Stimulated activated CD8-positive, alpha-beta memory T cell treated with anti-CD3 and anti-CD28 coated beads, Interleukin-7, amount 100 ng/mL, for 1 hour (primary cell): ENCODE measurements at places on chromosomes 5 and 9.

GRCh38 chr9:76725885-76726284, 38.4 kb upstream of the PCA3 start:
- no peak for DNase-seq

- no peak for DNase-seq
Measured at GRCh38 chr9:25960178-25960577, 281.9 kb upstream of the TUSC1 start.

DNA sequence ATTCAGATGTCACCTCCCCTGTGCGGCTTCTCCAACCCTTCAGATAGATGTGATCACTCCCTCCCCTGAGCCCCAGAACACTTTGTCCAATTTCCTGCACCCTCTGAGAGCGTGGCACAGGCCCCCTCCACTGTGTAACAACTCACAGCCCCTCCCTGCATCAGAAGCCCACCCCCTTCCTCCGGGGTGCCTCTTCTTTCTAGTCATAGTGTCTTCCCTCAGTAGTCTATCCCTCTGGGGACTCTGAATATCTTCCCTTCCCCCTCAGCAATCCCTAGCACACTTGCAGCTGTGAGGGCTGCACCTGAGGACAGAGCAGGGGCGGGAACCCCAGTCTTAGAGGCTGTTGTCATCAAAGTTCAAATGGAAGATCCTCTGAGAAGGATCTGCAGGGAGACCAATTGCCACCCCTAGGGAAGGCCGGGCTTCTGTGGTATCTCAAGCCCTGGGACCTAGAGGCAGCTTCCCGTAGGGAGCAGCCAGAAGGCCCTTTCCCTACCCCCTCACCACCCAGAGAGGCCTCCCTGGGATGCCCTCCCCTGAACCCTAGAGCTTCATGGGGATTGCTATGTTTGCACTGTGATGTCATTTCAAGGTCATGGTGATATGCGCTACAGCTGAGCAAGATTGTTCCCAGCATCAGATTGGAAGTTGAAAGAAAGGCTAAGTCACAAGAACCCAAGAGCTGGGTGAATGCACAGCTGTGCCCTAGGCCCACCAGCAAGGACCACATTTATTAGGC, 70.7 kb downstream of the THBS4 start:
- DNase-seq: no peak

DNA sequence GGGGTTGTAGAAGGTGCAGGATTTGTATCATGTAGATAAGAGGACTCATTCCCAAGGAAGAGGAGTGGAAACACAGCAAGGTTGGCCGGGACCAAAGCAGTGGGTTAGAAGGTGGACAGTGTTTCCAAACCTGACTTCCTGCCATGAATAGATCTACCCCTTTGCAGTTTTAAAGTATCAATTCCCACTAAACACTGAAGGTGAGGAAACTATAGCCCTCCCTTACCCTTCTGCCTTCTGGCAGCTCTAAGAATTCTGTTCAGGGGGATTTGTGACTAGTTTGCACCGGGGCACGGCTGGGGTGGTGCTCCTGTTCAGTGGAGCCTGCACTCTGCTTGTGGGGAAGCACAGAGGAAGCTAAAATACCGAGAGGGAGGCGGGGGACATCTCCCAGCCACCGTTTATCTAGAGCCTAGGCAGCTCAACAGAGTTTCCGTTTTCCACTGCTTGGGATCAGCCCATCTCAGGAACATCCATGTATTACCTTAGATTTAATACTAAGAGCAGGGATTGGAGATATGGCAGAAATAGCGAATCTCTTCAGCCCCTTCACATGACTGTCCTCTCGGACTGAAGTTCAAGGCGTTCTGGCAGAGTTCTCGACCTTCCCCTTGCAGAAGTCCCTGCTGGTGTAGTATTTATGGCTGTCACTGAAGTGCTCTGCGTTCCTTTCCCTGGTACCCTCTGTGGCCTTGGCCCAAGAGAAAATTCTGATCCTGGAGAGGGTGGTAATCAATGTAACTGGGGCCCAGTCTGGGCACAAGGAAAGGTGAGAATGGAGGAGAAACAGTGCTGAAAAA, 5.4 kb downstream of the ISL1 start:
- DNase-seq: no peak

DNA sequence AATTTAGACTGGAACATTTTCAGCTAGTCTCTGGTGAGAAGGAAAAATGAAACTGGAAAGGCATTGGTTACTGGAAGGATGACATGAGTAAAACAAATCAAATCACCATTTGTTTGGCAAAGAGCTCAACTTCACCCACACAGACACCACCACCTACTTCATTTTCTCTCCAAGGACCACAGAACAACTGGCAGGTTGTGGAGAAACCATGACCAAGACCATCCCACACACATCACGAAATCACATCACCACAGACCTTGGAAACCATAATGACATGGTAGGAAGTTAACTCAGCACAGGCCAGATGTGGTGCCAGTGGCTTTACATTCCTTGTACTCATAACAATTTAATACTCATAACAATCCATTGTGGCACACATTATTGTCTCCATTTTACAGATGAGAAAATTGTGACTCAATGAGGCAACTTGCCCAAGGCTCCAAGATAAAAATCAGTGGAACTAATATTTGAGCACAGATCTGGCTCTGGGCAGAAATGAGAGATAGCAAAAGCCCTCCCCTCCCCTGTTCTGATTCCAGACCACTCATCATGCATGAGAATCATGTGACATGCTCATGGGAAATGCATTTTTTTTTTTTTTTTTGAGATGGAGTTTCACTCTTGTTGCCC, 7.5 kb downstream of the OR1K1 start:
- no peak for DNase-seq

DNA sequence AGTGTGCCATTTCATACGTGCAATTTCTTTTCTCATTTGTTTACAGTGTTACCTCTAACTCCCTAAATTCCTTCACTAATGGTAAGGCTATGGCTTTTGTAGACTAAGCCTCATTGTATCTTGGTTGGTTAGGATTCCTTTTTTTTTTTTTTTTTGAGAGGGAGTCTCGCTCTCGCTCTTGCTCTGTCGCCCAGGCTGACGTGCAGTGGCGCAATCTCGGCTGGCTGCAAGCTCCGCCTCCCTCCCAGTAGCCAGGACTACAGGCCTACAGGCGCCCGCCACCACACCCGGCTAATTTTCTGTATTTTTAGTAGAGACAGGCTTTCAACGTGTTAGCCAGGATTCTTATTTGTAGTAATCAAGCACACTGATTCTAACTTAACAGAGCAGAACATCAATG, 57.7 kb downstream of the SPEF2 start:
- DNase-seq: no peak

- no peak for DNase-seq
Measured at GRCh38 chr5:113574417-113574816, 60.9 kb downstream of the YTHDC2 start.

GRCh38 chr9:134436911-134437310, 110.7 kb downstream of the RXRA start:
- DNase-seq: no peak

GRCh38 chr9:1233568-1233967, 183.4 kb downstream of the DMRT2 start:
- no peak for DNase-seq

DNA sequence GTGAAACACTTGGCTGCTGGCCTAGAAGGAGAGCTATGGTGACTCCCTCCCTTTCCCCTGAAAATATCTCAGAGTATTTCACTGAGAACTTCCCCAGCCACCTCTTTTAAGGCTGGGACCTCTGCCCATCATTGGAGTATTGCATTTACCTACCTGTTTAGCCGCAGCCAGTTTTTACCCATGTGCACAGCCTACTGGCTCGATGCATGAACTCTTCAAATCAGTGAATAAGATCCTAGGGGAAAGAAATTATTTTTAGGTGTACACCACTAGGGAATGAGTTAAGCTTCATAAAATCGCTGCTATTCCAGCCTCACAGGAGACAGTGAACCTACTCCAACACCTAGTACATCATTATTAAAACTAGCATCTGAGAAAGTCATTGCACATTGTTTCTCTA, 16.8 kb upstream of the FAM174A start:
- DNase-seq: no peak

DNA sequence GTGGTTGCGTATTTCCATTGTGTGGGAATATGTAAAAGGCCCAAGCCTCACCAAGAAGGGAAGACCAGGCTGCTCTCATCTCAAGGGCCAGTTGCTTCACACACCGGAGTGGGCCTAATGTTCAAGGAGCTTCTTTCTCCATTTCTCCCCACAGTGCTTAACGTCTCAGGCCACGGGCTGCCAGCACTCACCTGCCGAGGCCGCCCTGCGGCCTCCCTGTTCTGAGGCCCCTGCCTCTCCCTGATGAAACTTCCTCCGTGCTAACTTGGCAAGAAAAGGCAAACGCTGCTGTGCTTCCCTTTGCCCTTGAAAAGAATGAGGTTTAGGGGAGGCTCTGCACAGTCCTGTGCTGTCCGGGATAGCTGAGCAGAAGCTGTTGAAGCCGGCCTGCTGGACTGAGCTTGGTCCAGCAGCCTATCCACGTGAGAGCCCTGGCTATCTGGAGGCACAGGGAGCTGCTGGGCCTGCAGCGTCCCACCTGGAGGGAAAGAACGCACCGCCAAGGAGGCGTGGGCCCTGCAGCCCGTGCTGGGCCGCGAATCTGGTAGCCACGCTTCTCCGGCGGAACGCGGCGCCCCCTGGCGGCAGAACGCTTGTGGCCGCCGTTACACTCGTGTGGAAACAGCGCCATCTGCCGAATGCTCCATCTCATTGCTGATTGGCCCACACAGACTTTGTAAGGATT, 73.5 kb upstream of the PRSS3 start:
- DNase-seq: peak; percentile 79

DNA sequence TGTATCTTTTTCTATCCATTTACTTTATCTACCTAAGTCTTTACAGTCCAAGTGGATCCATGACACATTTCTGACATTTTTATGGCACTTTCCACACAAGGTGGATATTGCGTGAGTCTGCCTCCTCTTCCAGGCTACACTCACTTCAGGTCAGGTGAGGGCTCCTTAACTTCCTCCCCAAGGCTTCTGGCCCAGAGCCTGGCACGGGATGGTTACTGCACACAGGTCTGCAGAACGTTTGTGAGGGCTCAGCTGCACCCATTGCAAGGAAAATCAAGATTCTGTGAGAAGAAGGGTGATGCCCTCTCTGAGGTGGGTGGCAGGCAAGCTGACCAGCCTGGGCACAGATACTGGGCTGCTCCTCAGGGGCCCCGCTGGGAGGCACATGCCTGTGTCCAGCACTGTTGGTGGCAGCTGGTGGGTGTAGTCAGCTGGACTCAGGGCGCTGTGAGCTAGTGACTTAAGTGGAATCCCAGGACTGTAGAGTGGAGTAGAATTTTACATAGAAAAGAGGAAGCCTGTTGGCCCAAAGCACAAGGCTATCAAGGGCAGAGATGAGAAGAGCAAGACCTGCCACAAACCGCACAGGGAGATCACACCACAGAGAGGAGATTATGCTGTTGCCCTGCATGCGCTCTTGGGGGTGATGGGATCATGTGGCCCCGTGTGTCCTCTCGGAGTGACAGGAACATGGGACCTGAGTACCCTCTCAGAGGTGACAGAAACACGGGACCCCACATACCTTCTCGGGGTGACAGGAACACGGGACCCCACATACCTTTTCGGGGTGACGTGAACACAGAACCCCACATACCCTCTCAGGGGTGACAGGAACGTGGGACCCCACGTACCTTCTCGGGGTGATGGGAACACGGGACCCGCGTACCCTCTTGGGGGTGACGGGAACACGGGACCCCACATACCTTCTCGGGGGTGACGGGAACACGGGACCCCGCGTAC, 21.3 kb downstream of the AHRR start:
- DNase-seq: no peak

- no peak for DNase-seq
Measured at GRCh38 chr9:127973169-127974000, 7.4 kb downstream of the EEIG1 start.

DNA sequence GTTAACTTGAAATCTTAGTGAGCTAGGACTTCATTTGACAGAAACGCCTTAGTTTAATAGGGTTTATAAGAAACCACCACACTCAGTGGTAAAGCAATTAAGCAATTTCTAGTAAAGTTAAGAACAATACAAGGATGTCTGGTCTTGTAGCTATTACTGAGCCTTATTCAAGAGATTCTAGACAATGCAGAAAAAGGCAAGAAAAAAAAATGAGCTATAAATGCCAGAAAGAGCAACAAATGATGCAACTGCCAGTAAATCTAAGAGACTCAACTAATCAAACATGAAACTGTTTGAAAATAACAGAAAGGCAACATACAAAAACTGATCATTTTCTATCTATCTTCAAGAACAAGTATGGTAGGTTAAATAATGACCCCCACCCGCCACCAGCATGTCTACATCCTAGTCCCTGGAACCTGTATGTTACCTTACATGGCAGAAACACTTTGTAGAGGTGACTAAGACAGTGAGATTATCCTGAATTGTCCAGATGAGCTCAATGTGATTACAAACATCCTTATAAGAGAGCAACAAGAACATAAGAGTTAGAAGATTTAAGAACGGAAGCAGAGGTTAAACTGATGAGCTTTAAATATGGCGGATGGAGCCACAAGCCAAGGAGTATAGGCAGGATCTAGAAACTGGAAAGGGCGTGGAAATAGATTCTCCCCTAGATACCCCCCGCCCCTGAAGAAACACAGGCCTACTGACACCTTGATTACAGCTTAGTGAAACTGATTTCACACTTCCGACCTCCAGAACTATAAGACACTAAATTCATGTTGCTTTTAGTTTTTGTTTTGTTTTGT, 93.0 kb downstream of the SUSD1 start:
- no peak for DNase-seq

GRCh38 chr5:16842896-16843295, 93.2 kb downstream of the MYO10 start:
- no peak for DNase-seq

DNA sequence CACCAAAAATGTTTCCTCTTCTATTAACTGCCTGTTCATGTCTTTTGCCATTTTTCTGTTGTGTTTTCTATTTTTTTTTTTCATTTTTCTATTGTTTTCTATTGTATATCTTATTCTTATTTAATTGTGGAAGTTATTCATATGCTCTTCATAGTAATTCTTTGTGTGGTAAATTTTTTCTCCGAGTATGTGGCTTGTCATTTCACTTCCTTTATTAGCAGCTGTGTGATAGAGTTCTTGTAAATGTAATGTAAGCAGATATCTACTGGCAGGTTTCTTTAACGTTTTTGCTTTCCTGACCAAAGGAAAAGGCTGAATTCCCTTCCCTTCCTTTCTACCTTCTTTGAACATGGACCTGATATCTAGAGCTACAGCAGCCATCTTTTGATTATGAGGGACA, 5.8 kb upstream of the PLPP1 start:
- no peak for DNase-seq

DNA sequence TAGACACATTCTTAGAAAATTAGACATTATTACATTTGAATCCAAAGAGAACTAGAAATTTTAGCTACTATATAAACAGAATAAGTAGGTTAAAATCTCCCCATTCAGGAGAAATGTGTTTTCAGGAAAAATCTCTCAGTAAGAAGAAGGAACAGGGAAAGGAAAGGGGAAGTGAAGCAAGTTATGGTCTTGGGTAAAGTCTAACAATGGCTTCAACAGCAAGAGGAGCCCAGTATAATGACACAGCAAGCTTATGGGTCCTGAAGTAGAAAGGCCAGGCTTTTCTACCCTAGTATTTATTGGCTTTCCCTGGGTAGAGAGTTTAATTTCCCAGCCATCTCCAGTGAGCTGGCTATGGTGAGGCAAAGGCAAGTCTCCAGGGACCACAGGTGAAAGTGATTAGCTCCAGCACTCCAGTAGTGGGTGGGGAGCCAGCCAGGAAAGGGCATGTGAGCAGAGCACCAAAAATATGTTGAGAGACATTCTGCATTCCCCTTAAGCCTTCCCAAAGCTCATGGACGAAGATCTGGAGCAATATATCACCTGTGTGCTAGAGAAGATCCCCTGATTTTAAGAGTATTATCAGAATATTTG, 981.7 kb downstream of the NR2F1-AS1 start:
- no peak for DNase-seq

GRCh38 chr9:1184146-1184545, 134.0 kb downstream of the DMRT2 start:
- no peak for DNase-seq

- DNase-seq: no peak
Measured at GRCh38 chr9:124698265-124698664, 72.8 kb downstream of the NR6A1 start.
